ELF-1 (cell line): ENCODE measurements at places on chromosomes 2 and 18.
A peak's percentile ranks its signal among the peaks of the same experiment; 100 is the strongest.

- no peak for DNase-seq
Measured at GRCh38 chr2:84792856-84793522, 87.9 kb downstream of the TRABD2A start.

GRCh38 chr2:174326161-174327020, 8.4 kb upstream of the SP9 start:
- DNase-seq: peak; percentile 71

- DNase-seq: no peak
Measured at GRCh38 chr2:223235986-223236385, 184.0 kb downstream of the KCNE4 start.

DNA sequence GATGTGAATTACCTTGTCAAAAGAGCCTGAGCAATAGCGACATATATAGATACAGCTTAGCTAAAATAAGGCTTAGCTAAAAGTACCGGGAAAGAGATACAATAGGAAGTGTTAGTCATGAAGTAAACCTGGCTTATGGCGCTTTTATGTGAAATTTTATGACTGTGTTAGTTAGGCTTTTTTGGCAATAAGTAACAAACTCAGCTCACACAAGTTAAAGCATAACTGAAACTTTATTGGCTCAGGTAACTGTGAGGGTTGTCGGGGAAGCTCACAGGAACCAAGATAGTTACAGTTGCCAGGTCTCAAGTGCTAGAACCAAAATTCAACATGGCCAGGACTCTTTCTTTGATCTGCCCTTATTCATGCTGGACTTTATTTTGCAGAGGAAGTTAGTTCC, 925.0 kb upstream of the GYPC start:
- DNase-seq: no peak

- no peak for DNase-seq
Measured at GRCh38 chr2:216925636-216926366, 65.9 kb upstream of the TNP1 start.

- DNase-seq: no peak
Measured at GRCh38 chr18:47628893-47629292, 301.6 kb downstream of the SMAD2 start.

DNA sequence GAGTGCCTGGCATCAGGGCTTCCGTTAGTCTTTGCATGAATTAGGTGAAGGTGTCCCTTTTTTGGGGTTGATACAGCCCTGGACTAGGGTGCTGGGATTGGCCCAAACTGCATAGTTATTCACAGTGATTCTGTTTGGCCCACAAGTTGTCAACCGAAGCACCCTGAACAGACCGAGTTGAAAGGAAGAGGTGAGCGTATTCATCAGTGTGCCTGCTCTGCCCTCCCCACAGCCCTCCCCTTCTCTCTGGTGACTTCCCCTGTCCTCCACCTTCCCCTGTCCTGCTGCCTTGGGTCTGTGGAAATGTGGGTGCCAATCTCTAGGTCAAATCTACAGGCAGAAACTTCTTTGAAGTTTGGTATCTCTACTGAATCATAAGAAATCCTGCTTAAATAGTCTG, 330.5 kb downstream of the DYSF start:
- DNase-seq: no peak

- no peak for DNase-seq
Measured at GRCh38 chr2:166485558-166486178, 8.4 kb downstream of the SCN7A start.

DNA sequence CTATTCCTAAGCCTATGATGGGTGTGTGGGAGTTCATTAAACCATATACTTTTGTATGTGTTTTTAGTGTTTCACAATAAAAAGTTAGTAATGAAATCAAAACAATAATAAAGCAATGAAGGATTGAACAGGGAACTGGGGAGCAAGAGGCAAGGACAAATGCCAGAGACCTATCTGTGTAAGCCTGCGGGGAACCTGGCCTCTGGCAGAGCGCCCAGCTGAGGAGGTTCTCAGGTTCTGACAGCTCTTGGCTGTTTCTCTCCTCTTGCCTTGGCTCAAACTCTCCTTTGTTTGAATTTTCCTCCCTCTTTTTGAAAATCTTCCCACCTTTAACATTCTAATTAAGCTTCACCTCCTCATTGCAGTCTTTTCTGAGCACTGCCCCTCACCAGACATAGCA, 200.0 kb upstream of the NCKAP5 start:
- no peak for DNase-seq

DNA sequence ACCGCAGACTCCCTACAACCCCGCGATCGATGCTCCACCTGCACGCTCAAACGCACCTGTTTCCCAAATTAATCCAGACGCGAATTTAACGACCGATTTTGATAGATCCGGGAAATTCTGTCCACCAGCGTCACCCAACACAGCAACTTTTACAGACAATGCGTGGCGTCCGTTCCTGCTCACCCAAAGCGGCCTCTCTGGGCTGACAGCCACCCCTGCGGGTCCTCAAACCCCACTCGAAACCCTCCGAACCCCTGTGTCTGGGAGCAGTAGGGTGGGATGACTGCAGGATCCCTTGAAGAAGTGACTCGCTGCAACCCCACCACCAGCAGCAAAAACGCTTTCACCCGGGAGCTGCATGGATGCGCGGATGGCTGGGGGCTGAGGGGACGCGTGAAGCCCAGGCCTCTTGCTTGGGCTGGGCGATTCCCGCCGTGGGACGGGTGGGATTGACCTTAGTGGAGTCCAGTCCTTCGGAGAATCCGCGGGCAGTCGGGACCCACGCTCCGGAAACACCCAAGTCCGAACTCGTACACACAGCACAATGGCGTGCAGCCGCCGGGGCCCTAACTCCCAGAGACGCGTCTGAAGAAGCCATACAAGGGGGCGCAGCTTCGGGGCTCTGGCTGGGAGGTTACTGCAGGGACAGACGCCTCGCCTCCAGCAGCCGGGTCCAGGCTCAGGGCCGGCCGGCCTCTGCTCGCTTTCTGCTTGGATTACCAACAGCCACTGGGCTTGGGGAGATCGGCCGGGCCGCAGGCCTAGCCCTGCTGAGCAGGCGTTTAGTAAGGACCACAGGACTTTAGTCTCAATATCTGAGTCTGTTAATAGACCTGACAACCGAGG, 31.1 kb upstream of the ATP6V1B1 start:
- no peak for DNase-seq

GRCh38 chr2:201058914-201059313, 12.6 kb downstream of the HYCC2 start:
- no peak for DNase-seq

DNA sequence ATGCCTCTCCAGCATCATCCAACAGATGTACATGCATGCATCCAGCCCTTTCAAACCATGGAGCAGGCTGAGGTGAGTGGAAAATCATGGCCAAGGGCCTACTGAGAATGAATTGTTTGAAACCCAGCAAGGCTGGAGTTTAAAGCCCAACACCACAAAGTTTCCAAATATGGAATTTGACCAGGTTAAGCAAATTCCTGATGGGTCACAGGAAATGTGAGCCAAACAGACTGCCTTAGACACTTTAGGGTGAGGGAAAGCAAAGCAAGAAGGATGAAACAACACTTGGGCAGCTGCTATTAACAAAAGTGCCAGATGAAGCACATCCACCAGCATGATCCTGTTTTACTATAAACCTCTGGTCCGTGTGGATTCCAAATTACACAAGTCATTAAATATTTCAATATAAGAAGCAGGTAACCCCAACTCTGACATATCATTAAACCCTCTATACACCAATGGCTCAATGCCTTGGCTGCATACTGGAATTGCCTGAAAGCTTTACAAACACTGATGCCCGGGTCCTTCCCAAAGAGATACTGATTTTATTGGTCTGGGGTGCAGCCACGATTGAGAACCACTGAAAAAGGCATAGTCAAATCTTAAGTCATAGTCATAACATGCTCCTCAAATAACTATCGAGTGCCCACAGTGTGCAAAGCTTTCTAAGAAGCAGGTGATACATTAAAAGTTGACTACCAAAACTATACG, 9.1 kb downstream of the KLF7 start:
- no peak for DNase-seq

GRCh38 chr2:203591642-203592041, 56.5 kb upstream of the RAPH1 start:
- DNase-seq: no peak

DNA sequence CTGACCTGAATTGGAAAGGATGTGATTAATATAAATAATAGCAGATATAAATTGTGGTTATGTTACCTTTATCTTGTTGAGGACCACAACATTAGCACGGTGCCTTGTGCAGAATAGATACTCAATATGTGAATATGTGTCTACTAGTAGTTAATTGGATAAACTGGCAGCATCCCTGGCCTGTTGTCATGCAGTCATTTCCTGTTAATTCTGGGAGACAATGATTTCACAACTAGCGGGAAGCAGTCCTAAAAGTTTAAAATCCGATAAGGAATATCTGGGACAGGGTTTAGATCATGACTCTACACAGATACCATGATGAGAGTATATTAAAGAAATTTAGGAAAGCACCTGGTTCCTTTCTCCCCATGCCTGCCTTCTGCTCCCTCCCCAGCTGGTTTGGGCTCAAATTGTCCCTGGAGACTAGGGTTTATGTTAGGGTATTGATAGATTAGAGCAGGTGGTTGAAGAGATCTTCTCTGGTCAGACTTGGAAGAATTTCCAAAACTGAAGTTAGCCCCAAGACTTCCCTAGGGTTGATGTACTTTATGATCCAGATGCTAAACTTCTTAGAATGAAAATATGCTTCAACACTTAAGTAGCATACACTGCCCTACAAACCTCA, 32.8 kb downstream of the CYBRD1 start:
- DNase-seq: no peak

DNA sequence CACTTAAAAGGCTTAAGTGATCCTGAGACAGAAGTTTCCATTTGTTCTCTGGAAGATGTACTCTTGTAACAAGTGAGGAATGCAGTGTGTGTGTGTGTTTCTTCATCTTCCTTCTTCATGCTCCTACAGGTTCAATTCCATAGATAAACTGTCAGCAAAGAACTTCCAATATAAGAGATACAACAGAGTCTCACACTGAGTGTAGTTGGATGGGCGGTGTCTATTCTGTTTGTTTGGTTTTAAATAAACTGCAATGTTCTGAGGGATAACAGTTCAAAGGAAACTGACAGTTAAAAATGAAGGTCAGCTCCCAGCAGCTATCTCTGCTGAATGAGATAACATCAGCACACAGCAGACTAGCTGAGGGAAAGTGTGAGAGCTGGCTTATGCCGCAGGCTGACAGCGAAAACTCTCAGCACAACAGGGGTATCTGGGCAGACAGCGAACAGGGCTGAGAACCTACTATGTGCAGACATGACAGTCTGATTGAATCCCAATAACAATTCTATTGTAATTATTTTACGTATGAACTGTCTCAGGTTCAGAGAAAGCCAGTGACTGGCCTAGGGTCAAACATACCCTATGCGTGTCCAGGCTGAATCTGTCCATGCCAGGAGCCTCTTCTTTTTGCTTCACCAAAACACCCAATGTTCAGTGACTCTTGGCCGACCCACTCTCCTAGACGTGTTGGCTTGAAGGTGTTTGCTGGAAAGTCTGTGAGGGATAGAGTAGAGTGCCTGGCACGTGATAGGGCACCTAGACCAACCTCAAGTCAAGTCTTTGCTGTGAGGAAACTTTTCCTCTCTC, 201.9 kb upstream of the TRIB2 start:
- DNase-seq: peak; percentile 33

DNA sequence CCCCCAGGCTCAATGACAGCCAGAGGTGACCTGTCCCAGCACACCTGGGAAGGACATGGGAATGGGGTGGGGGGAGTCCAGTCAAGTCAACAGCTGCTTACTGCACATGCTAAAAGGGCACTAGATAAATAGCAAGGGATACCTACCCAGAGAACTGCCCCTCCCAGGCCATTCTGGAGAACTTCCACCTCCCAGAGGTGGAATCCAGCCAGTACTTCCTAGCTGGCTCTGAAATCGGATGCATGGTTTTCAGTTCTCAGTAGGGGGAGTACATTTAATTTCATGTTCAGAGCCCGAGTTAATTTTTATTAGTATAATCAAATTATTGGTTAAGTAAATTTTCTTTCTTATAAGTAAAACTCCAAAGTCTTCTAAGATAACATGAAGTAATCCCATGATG, 28.9 kb upstream of the ITGA6 start:
- DNase-seq: peak; percentile 27

- no peak for DNase-seq
Measured at GRCh38 chr2:69992310-69993047, 31.0 kb upstream of the ASPRV1 start.
